Cortex of kidney (tissue), 1 donor: ENCODE measurements at places on chromosomes 11 and 22.

DNA sequence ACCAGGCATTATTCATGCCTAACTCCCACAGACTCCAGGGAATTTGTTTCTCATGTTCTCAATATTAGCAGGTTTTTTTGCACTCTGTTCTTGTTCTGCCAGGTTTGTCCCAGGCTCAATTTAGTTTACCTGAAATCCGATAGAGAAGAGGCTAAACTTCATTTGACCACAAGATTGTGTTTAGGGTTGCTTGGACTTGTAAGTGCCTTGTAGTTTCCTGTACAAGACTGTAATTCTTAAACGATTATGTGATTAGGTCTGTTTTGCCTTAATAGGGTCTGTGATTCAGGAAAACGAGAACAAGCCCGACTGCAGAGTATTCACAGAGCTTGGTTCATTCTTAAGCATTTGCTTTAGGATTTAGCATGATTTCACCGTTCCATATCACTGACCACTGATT, 1.8 kb downstream of the PRSS23 start:
- no peak for DNase-seq

DNA sequence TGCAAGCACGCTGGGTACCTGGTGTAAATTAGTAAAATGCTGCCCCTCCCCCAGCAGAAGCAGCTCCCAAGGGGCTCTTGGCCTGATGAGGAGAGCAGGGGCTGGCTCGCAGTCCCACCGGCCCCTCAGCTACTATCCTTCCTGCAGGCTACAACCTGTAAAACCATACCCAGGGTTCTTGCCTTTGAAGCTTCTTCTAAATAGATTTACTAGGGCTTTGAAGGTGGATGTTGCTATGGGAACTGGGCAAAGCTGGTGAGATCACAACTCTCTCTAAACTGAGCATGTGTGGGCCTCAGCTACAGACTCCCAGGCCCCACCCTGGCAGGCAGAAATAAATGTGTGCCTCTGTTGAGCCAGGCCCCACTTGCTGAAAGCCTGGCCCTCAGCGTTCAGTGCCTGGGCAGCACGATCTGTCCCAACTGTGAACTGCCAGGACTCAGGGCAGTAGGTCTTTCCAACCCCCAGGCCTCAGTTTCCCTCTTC, 18.5 kb downstream of the CD5 start:
- DNase-seq: no peak

GRCh38 chr11:84497981-84498411, 1129.1 kb downstream of the DLG2 start:
- DNase-seq: no peak

- DNase-seq: no peak
Measured at GRCh38 chr11:121282886-121283502, 9.6 kb upstream of the SC5D start.

- DNase-seq: no peak
Measured at GRCh38 chr11:94302776-94303175, 1.6 kb upstream of the IZUMO1R start.

- DNase-seq: no peak
Measured at GRCh38 chr11:128854841-128855240, 12.3 kb downstream of the KCNJ1 start.

DNA sequence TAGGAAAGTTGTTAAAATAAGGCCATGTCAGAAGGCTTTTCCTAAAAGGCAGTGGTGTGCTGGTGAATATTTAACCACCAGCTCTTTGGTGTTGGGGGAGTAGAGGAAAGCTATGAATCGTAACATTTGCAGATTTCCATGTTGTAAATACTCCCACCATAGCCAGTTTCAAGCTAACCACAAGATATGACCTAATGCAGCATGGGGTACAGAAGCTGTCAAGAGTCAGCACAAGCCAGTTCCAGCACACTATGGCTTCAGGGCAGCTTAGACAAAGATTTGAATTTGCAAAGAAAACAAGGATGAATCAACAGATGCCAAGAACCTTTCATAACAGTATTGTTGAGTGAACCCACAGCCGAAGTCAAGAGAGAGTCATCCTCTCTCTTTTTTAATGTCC, 40.0 kb downstream of the COMMD9 start:
- DNase-seq: no peak

DNA sequence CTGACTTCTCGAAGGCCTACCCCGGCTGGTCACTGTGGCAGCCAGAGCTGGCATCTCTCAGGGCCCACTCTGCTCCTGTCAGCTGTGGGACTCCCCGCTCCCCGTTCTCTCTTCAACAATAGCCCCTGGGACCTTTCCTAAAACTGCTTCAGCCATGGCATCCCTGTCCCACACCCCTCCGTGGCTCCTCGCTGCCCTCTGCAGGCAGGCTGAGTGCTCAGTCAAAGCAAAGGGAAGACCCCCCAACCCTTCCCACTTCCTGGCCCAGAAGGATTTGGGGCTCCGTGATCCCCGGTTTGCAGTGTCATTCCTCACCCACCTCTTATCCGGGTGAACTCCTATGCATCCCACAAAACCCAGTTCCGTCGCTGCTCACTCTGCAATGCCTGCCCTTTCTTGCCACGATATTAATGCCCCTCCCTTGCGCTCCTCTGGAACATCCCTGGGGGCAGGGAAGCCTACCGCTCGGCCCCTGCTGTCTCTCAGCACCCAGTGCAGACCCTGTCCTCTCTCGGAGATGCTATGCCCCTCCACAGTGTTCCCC, 1.6 kb upstream of the TH start:
- DNase-seq: no peak
